ENCODE measurements at places on chromosomes 2 and 18.

DNA sequence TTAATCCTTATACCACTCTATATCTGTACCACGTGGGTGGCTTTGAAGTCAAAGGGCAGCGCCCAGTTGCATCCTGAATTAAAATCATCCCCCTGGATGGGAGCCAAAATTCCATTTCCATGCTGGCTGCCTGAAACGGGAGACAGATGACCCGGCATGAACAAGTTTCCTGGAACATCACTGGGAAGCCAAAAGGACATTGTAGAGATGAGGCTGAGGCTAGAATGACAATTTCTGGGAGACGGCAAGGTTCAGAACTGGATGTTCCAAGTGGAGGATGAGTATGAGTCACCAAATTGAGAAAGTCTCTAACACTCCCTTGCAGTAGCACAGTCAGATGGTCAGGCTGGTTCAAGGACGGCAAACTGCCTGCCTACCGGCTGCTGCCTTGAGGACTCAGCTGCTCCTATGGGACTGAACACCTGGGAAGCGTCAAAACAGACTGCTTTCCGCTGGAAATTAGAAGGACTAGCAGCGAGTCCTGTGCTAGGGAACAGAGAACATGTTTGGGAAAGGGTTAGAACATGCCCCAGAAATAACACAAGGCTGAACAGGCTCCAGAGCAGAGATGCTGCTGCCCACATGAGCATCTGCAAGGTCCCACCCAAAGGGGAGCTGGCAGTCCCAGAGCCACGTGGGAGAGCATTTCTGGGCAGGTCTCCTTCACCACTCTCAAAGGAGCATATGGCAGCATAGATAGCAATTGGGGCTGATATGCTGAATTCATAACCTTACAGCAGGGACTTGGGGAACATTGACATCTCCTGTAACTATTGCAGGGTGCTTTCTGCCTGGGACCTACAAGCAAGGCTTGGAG is 32.0 kb downstream of the YPEL5 start:
- no peak for DNase-seq

GRCh38 chr2:62529758-62530157 is 23.8 kb upstream of the TMEM17 start:
- DNase-seq, result peak; percentile 2

- no peak for DNase-seq
Measured at GRCh38 chr2:119149611-119150010, 8.9 kb downstream of the C1QL2 start.

- no peak for DNase-seq
Measured at GRCh38 chr2:96977631-96978195, 8.7 kb downstream of the FAM178B start.

DNA sequence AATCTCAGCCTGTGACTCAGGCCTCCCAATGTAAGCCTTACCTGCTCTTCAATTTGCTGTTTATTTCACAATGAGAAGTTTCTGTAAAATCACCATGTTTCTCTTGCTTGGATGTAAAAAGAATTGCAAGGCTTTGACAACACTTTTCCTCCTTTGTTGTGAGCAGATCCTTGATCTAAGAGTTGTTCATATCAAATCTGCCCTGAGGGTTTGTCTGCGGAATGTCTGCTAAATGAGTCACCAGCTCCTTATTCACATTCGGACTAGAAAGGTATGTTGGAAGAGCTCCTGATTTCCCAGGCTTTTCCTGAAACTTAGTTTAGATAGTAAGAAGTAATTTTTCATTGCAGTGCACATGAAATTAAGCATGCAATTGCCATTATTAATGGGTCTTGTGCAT is 268.2 kb upstream of the TCF4 start:
- no peak for DNase-seq

- DNase-seq, result no peak
Measured at GRCh38 chr2:97999536-97999935, 3.8 kb upstream of the TMEM131 start.

DNA sequence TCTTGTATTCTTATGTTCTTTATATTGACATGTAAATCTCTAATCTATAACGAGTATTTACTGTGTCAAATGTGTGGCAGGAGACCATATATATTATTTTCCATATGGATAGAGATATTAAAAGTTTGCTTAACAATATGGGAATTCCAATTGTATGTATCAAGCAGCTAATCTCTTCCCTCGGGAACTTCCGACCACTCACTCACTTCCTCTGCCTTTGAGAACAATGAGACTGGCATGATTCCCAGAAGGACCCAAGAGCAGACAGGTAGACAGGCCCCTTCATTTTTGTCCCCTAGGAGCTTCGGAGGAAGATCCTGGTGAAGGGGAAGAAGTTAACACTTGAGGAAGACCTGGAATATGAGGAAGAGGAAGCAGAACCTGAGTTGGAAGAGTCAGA is 24.1 kb downstream of the PLCD4 start:
- DNase-seq, result no peak

DNA sequence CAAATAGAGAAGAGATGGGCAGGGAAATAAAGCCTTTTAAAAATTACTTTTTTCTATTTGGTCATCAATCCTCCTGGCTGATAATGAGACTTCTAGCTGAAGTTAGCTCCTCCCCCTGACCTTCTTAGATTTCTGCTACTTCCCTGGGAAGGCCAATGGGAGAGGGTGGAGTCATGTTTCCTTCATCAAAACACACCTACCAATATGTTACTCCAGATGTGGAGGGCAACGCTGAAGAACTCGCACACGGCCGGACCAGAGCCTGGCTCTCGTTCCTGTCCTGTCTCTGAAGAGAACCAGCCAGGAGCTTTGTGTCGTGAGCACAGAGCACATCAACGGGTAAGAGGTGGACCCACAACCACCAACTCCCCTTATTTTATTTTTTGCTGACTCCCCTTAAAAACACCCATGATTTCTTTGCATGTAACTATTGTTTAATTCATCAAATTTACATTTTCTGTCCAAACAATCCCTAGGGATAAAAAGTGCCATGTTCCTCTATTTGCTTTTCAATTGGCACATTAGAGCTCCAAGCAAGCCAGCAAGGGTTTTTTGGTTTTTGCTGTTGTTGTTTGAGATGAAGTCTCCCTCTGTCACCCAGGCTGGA is 94.9 kb downstream of the ADD2 start:
- no peak for DNase-seq

DNA sequence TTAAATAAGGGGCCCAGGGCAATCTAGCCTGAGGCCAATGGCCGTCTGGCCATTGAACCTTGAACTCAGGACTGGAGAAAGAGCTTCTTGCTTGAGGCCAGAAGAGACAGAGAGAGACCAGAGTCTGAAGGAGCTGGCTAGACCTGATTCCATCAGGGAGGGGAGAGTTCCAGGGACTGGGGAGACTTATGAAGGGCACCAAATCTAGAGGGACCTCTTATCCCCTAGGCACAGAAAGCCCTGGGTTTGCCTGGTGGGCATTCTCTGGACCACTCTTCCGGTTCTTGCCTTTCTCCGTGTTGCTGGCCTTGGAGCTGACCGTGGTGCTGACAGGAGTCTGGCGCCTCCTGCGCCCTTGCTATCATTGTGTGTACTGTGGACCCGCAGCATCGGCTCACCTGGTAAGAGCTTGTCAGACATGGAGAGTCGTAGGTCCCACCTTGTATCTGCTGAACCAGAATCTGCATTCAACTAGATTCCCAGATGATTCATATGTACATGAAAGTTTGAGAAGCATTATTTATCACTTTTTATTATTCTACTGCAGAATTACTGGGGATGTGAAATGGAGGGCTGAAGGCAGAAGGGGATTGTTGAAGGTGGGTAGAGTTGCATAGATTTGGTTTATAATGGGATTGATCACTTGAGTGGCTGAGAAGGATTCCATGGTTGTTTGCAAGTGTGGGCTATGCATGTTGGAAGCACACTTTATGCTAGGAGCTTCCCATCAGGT is 4.3 kb upstream of the TRPM8 start:
- no peak for DNase-seq

DNA sequence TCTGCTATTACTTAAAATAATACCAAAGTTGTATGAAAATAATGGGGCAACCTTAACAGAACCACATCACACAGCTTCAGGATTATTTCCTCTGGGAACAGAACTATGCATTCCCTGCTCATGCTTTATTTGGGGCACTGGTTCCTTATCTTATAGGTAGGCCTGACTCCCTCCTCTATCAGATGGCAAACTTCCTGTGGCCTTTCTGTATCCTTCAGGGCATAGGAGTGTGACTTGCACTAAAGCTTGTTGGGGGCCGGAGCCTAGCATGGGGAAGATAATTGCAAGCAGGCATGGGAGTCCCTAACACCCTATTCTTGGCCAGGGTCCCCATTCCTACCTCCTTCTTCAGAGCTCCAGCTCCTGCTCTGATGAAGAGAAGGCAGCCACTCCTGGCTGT is 167.2 kb upstream of the SERTAD2 start:
- no peak for DNase-seq

DNA sequence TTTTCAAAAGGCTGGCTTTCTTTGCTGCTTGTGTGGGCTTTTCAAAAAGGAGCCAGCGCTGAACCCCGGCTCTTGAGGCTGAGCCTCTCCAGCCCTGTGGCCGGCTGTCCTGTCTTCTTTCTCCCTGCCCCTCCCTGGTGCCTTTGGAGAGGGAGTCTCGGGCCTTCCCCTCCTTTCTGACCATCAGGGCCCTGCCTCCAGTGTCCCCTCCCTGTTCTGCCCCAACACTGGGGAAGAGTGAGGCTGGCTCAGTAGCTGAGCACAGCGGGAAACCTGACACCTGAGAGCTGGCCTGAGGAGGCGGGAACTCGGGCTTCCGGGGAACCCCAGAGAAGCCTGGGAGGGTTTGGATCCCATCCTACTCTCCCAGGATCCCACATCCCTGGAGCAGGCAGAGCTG is 232.1 kb downstream of the LOXHD1 start:
- no peak for DNase-seq

GRCh38 chr2:125364984-125365265 is 1291.0 kb upstream of the GYPC start:
- no peak for DNase-seq
